ENCODE measurements at places on chromosomes 7 and 10.

- no peak for DNase-seq
Measured at GRCh38 chr7:71443191-71443530, 311.2 kb downstream of the GALNT17 start.

DNA sequence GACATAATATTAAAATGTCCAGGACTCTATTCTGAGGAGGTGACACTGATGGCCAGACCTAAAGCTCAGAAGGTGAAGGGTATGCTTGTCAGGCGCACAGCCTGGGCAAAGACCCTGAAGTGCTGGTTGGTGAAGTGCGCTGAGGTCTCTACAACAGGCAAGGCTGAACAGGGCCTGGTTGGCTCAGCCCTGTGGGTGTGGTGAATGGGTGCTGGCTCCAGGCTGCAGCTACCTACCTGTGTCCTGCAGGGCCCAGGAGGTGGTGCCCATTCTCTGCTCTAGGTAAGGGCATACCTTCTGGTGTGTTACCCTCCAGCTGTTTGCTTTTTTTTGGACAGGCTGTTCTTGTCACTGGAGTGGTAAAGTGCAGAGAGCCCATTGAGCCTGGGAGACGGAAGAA is 85.1 kb downstream of the RAMP3 start:
- no peak for DNase-seq

DNA sequence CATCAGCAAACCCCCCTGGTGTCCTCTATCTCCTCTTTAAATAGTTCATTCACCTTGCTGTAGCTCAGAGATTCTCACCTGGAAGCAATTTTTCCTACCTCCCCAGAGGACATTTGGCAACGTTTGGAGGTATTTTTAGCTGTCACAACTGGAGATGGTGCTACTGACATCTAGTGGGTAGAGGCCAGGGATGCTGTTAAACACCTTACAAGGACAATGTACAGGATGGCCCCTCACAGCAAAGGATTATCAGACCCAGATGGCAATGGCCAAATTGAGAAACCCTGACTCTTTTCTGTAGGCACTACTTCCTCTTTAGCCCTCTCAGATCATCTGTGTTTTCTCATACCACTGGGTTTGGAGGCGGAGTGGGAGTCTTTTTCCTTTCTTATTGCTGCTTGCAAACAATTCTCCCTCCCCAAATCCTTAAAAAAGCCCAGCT is 13.2 kb upstream of the TRA2A start:
- DNase-seq = no peak

DNA sequence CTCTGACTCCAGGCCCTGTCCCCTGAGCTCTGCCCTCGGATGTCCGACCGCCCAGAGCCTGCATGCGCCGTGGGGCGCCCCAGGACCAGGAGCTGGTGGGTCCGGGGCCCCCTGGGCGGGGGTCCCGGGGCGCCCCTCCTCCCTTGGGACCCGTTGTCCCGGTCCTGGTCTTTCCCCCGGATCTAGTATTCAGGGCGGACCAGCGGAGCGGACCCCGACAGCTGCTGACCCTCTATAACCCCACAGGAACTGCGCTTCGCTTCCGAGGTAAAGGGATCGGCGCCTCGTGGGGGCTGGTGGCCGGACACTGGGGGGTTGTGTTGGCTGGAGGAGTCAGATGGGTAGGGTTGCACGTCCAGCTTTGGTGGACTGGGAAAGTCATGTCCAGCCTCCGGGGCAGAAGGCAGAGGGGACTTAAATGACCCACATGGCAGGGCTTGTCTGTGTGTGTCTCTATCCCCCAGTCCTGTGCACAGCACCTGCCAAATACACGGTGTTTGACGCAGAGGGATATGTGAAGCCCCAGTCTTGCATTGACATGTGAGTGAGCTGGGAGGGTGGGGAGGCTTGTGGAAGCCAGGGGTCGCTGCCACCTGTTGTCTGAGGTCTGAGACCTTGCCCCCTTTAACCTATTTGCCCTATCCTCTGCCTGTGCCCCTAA is 520 bp downstream of the MOSPD3 start:
- DNase-seq = no peak

GRCh38 chr10:26219676-26220075 is 3.1 kb downstream of the GAD2 start:
- DNase-seq = no peak

- DNase-seq = no peak
Measured at GRCh38 chr7:103532955-103533354, 86.9 kb upstream of the SLC26A5 start.

Data from stimulated activated CD4-positive, alpha-beta T cell treated with anti-CD3 and anti-CD28 coated beads, Interleukin-4, amount 100 ng/mL, for 1 hour (primary cell).